T-helper 17 cell (primary cell): ENCODE measurements at places on chromosomes 4 and X. TPM values are rescaled to one million over a fixed set of nuclear protein-coding genes. Genes with fewer than 3 reads are reported as not detected.
A peak's percentile ranks its signal among the peaks of the same experiment; 100 is the strongest.

TCEAL7 gene
- total RNA-seq: not detected

GRCh38 chr4:145829629-145830395 is 108.8 kb downstream of the ZNF827 start:
- no peak for DNase-seq

ADGRL3 gene
- total RNA-seq: not detected

GRCh38 chr4:188949596-188949995 is 810.4 kb downstream of the TRIML1 start:
- no peak for DNase-seq

RIPPLY1 gene
- not detected for total RNA-seq

PAGE5 gene
- total RNA-seq: 0.60 TPM

GRCh38 chrX:119790977-119791436 is 423 bp downstream of the RPL39 start:
- DNase-seq: peak; percentile 6

SPANXN2 gene
- total RNA-seq: not detected

DNA sequence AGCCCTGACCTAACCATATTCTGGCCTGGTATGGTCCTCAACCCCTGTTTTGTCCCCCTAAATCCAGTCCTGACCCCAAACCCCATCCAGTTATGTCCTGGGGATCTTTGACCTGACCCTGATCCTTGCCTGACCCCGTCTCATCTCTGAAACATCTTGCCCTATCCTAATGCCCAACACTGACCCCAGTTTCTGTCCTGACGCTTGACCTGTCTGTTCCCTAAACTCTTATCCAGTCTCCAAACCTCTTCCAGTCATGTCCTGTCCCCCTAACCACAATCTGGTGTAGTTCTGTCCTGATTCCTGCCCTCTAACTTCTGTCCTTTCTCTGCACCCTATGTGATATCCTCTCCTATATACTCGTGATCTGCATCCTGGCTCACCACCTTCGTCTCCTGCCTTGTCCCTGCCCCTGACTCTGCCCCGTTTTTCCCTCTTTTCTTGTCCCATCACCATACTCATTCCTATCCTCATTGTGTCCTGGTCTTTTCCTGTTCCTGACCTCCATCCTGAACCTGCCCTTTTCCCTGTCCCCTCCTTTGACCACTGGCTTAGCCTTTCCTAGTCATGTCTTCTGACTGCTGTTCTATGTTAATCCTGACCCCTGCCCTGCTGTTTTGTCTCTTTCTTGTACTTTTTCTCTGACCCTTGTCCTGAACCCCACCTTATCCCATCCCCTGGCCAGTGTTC is 4.6 kb upstream of the CCDC120 start:
- DNase-seq: no peak

UGT2B10 gene
- not detected for total RNA-seq

DIPK2B gene
- total RNA-seq: not detected

DMRTC1 gene
- not detected for total RNA-seq

TMEM31 gene
- not detected for total RNA-seq

DNA sequence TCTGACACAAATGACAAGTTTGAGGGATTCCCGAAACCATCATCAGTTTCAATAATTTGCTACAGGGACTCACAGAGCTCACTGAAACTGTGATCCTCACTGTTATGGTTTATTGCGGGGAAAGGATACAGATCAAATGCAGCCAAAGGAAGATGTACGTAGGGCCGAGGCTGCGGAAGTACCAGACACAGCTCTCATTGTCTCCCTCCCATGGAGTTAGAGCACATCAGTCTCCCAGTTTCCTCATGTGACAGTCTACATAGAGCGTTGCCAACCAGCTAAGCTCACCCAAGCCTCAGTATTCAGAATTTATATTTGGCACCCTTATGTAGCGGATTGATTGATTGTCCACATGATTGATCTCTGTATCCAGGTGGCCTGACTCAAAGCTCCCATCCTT is 137.8 kb upstream of the TENM3 start:
- no peak for DNase-seq

STK26 gene
- 25.2 TPM for total RNA-seq

- no peak for DNase-seq
Observed at GRCh38 chrX:154429711-154430110, 1.2 kb downstream of the ATP6AP1 start.

DNA sequence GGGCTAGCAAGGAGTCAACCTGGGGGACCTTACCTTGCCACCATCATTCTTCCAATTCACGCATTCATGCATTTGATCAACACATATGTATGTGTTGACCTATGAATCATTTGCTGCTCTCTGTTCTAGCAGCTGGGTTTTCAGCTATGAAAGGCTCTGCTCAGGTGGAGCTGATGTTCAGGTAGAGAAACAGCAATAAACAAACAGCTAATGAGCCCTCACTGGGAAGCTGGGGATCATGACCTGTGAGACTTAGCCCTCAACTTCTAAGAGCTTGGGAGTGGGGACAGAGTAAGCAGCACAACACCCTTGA is 1.6 kb upstream of the OTOP1 start:
- no peak for DNase-seq

DNA sequence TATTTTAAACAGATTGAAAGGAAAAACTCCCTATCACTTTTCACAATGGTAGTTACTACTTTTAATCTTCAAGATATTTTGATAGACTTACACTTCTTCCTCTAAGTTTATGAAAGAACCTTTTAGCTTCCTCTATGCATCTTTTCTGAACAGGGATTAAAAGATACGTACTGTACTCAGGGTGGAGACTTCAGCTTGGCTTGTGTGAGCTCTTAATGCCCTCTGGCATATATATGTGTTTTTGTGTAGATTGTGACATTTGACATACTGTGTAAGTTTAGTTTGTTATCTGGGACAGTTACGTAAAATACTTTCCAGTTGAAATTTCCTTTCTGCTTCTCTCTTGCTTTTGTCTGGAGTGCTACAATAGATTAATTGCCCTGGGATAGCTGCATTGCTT is 109.3 kb upstream of the NUDT6 start:
- no peak for DNase-seq

FAAH2 gene
- 8.2 TPM for total RNA-seq

DNA sequence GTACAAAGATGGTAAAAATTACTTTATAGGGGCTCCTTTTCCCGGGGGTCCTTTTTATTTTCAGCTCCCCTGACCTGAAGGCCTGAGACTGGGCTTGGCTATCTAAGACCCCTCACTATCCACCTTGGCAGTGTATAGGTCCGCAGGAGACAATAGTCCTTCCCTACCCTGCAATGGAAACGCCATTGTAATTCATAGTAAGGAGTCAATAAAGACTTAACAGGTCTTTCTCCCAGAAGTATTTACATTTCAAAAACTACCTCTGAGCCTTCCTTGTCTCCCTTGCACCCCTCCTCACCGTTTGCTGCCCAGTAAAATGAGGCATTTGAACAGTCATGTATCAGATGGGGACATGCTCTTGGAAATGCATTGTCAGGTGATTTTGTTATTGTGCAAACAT is 401.2 kb upstream of the CNKSR2 start:
- no peak for DNase-seq

- no peak for DNase-seq
Observed at GRCh38 chr4:40214038-40214437, 17.2 kb downstream of the RHOH start.

DNA sequence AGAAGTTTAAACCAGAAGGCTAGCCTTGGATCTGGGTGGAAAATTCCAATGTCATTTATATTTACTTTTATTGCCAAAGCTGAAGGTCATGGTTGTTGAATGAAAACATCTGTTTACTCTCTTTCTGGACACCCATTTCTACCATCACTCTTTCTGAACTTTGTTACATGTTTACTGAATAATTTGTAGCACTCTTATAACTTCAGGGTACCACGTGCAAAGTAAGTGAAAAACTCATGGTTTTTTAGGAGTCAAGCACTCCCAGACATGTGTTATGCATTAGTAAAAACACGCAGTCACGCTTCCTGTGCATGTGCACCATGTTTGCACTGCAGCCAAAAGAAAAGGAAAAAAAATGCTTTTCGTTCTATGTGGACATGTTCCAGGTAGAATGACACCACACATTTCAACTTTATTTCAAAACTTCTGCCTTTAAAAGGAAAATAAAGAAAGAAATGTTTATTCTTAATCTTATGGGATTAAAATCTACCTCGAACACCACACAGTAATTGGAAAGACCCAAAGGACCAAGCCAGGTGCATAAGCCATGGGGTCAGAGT is 31.4 kb upstream of the ADH1C start:
- DNase-seq: no peak

DNA sequence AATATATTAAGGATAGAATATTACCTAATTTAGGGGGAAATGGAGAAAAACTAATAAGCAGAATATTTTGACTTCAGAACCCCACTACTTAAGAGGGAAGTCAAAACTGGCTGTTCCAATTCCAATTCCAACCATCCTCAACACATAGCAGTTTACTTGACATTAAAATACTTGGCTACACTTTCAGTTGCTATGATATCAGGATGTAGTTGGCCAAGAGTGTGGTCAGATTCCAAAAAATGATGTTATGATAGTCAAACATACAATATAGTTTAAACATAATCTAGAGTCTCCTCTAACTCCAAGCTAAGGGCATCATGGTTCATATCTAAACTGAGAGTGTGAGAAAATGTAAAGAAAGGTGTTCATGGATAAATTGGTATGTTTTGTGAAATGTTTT is 16.5 kb upstream of the SMIM14 start:
- DNase-seq: no peak

GRCh38 chr4:76055016-76055415 is 19.1 kb upstream of the CXCL11 start:
- no peak for DNase-seq

DNA sequence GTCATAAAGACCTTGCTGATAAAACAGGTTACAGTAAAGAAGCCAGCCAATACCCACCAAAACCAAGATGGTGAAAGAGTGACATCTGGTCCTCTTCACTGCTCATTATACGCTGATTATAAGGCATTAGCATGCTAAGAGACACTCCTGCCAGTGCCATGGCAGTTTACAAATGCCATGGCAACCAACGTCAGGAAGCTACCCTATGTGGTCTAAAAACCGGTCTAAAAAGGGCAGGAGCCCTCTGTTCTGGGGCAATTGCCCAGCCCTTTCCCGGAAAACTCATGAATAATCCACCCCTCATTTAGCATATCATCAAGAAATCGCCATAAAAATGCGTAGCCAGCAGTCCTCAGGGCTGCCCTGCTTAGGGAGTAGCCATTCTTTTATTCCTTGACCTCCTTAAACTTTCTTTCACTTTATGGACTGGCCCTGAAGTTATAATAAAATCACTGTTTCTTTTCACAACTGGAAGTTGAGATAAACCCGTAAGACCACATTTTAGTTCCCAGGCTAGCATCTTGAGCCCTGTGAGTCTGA is 260.5 kb upstream of the FAT1 start:
- DNase-seq: no peak

DNA sequence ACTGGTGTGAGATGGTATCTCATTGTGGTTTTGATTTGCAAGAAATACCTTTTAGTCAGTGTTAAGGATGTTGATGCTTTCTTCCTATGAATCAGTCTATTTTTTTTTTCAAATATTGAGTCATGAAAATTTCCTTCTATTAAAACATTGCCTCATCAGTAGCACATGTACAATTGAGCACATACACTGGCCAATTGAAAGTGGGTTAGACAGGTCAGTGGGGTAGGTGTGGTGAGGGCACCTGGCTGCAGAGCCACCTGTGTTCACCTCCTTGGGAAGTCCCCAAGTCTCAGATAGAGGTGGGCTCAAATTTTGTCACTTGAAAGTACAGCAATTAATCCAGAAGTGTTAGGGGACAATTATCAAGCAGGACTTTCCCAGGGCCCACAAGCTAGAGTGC is 243.7 kb downstream of the SPRY1 start:
- DNase-seq: no peak

GRCh38 chr4:87188932-87189331 is 31.5 kb downstream of the KLHL8 start:
- no peak for DNase-seq

GRCh38 chr4:13876131-13876530 is 248.6 kb upstream of the BOD1L1 start:
- DNase-seq: no peak

MMRN1 gene
- 6.5 TPM for total RNA-seq

- DNase-seq: no peak
Observed at GRCh38 chrX:82961129-82961528, 547.0 kb upstream of the POU3F4 start.

EPGN gene
- total RNA-seq: not detected

MTMR1 gene
- 40.3 TPM for total RNA-seq

KIAA1210 gene
- not detected for total RNA-seq

SEC24B gene
- total RNA-seq: 37.8 TPM

DNA sequence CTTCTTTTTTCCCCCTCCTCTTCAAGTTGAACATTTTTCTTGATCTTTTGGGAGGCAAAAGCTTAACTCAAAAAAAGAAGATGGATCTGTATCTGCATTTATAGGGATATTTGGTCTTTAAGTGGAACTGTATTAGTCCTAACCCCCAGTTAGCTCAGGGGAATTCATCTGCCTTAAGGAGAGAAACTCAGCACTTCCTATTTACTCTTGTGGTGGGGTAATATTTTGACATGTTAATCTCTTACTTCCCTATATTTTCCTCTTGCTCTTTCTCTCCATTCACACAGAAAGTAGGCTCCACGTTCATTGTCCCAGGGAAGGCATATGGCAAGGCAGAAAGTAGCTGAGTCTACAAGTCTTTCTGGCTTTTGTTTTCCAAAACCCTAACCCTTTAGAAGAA is 5.3 kb downstream of the LRRC66 start:
- DNase-seq: no peak

- no peak for DNase-seq
Observed at GRCh38 chrX:114611018-114611619, 27.2 kb downstream of the HTR2C start.
